Stimulated activated CD4-positive, alpha-beta T cell treated with anti-CD3 and anti-CD28 coated beads, Interleukin-12 subunit alpha, Interleukin-12 subunit beta, amount 100 ng/mL, for 4 hours (primary cell): ENCODE measurements at places on chromosomes 2 and 18.
A peak's percentile ranks its signal among the peaks of the same experiment; 100 is the strongest.

GRCh38 chr2:144151851-144152250 lies 368.1 kb downstream of the ZEB2 start:
- DNase-seq, result no peak

DNA sequence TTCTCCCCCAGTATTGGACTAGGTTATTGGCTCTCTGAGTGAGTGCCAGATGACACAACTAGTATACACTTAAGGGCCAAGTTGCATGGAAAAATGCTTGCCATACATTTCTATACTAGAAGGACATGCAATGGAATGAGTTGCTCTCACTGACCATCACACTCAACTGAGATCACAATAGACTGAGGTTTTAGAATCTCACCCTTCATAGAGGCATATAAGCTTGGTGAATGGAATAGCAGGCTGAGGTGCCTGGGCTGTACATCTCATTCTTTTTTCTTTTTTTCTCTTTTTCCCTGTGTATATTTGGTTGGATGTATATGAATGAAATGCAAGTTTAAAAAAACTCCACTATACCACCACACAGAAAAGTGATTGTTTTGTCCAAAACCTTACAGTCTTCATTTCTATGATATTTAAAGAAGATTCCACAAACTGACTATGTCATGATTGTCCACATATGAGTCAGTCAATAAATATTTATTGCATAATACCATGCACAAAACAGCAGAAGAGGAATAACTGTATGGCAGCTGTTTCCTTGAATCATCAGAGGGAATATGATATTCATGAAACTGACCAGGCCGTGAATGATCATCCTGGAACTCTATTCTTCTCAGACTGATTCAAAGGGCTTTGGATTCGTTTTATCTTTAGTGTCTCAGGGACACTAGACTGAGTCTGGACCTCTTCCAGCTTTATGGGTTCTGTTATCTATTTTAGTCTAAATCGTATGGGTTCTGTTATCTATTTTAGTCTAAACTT lies 122.6 kb upstream of the STK17B start:
- no peak for DNase-seq

DNA sequence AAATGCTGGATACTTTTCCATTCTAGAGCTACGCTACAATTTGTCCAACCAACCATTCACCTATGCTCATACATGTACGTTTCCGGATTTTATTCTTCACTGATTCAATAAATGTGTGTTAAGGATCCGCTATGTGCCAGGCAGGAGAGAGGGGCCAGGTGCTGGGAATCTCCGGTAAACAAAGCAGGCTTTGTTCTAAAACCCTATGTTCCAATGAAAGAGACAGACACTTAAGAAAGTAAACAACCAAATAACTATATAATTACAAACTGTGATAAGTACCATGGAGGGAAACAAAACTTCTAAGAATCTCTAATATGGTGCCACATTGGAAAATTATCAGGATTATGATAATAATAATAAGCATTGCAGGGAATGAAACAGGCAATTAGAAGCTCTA lies 22.2 kb upstream of the POMC start:
- DNase-seq, result no peak

GRCh38 chr2:102187496-102188150 lies 800 bp downstream of the IL1RL2 start:
- DNase-seq, result peak; percentile 55

- DNase-seq, result no peak
These were observed 16.2 kb downstream of the SEMA4F start for GRCh38 chr2:74670263-74670662.

GRCh38 chr2:225584796-225585195 lies 185.3 kb downstream of the NYAP2 start:
- DNase-seq, result no peak

- no peak for DNase-seq
These were observed 76.1 kb downstream of the RHBDD1 start for GRCh38 chr2:226911932-226912331.

DNA sequence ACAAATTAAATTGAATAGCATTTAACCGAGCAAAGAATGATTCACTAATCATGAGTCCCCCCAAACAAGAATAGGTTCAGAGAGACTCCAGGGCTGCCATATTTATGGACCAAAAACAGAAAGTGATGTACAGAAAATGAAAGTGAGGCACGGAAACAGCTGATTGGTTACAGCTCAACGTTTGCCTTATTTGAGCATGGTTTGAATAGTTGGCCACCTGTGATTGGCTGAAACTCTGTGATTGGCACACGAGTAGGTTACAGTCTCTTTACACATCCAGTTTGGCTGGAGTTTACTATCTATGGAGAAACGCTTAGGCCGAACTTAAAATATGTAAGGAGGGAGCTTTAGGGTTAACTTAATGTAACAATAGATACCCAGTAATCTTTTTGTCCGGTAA lies 27.0 kb upstream of the DPYSL5 start:
- DNase-seq, result no peak
